Stimulated activated memory B cell treated with anti-CD40 and anti-IgM and Interleukin-4, amounts not matched to agents 10 μg/mL and 1 μg/mL and 100 μg/mL, for 72 hours (primary cell): ENCODE measurements at places on chromosomes 7 and 10.
A peak's percentile ranks its signal among the peaks of the same experiment; 100 is the strongest.

GRCh38 chr10:70546584-70546983 is 56.0 kb downstream of the PRF1 start:
- ATAC-seq, result no peak

DNA sequence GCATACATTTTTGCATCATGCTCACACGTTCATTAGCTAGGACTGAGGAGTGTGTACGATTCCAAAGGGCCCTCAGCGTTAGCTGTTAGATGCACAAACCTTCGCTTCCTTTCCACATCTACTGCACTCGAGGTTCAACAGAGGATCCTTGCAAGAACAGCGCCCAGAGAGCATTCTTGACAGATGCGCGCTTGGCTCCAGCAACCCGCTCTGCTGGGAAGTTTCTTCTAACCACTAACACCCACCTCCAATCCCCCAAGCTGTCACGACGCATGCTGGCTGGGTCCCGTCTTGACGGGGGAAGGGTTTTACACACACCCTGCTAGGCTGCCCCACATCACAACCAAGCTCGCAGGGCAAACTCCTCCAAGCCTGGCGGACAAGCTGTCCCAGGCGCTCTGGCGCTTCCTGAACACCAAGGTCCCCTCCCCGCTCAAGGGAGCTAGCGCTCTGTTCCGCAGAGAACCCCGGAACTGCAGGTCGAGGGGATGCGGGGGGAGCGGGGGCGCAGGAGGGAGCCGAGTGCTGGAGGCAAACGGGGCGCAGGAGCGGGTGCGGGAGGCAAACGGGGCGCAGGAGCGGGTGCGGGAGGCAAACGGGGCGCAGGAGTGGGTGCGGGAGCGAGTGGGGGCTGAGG is 653 bp upstream of the ADRB1 start:
- peak; percentile 67 for ATAC-seq

DNA sequence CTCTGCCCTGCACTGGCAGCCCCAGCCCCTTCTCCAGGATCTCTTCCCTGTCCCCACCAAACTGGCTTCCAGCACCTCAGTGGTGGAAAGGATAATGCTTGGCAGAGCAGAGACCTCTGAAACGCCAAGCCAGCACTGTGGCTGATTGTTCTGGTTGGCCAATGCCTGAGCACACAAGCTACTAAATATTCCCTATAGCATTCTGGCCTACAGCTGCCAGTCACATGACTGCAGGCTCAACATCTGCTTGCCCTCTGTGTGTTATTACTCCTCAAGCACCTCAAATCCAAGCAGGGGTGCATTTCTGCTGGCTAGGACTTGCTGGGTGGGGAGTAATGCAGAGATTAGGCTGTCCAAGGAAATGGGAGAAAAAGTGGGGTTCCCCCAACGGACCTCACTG is 6.1 kb downstream of the TBATA start:
- no peak for ATAC-seq

DNA sequence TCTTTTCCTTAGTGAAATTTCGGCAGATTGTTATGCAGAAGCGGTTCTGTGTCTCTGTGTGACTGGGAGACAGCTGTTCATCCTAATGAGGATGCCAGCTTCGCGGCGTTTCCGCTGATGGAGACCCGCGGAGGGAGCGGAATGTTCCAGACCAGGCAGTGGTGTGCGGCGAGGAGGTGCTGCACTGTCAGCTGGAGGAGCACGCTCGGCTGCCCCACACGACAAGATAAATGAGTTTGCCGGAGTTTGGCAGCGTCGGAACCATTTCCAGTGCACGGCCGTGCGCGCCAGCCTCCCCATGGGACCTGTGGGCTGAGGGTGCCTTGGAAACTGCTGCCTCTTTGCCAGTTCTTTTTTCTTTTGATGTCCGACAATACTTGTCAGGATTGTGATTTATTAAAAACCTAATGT is 64.6 kb downstream of the WDR37 start:
- ATAC-seq, result no peak

DNA sequence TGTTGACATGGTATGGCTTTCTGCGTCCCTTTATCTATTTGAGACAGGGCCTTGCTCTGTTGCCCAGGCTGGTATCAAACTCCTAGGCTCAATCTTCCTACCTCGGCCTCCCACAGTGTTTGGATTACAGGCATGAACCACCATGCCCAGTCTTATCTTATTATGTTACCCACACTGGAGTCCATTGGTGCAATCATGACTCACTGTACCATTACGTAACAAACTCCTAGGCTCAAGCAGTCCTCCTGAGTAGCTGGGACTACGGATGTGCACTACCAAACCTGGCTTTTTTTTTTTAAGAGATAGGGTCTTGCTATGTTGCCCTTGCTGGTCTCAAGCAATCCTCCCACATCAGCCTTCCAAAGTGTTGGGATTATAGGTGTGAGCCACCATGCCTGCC is 66.7 kb downstream of the CCDC3 start:
- no peak for ATAC-seq

- ATAC-seq, result no peak
These were observed 1183.4 kb upstream of the AUTS2 start for GRCh38 chr7:68414631-68415425.

DNA sequence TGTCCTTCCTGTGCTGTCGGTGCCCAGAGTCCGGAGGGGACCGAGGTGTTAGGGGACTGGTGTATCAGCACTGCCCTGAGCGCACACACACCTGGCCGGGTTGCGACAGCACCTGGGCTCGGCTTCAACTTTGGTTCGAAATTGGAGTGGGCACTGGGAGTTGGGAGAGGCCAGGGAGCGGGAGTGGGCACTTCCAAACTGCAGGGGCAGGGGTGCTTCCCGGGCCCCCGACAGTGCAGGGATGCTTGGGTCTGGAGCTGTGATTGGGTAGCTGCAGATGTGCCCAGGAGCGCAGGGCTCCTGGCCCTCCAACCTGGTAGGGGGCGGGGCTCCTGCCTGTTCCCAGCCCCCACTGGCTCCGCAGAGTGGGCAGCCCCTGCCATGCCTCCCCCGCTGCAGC is 7.7 kb downstream of the BBS9 start:
- no peak for ATAC-seq

- no peak for ATAC-seq
These were observed 344.9 kb upstream of the MKI67 start for GRCh38 chr10:128471151-128471550.

DNA sequence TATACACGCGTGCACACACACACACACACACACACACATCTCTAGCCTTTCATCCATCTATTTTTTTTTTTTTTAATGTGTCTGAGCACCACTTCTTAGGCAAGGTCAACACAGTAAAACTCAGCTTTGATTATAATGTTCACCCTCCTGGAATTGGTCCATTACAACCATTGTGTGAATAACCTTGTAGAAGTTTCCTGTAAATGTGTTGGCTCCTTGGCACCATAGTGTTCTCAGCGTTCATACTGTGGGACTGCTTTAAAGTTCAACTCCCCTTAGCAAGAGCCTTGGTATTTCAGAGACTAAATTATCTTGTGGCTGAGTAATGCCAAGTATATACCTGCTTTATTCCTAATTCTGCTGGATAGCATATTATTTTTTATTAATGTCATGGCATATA is 106.3 kb upstream of the PRPS1L1 start:
- ATAC-seq, result no peak

DNA sequence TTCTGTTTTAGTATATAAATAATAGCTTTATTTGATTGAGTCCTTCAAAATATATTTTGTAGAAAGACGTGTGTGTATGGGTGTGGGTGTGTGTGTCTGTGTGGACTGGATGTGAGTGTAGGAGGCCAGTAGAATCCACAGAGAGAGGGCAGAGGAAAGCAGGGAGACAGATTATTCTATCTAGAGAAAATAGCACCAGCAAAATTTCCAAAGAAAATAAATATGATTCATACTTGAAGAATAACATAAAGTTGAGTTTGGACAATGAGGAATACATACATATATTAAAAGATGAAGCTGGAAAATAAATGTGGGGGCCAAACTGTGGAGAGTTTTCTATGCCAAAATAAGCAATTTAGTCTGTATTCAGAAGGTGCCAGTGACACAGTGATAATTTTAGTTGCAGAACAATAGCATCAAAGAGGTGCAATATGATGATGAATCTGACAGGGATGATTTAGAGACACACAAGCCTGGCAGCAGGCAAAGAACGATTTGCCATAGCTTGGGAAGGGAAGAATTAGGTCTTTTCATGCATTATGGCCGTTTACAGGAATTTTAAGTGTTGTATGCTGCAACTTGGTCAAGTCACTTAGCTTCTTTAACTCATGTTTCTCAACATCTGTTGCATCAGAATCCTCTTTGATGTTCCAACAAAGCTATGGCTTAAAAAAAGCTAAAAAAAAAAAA is 121.3 kb downstream of the SEMA3A start:
- ATAC-seq, result no peak

GRCh38 chr10:89306434-89307268 is 4.8 kb downstream of the IFIT2 start:
- ATAC-seq, result no peak

GRCh38 chr7:68125168-68125567 is 1128.5 kb downstream of the TYW1 start:
- no peak for ATAC-seq

GRCh38 chr7:129343099-129343700 is 91.0 kb upstream of the STRIP2 start:
- no peak for ATAC-seq
